ENCODE measurements at places on chromosomes 16 and 17.
A peak's percentile ranks its signal among the peaks of the same experiment; 100 is the strongest.

GRCh38 chr16:459761-460160, 34.3 kb downstream of the RAB11FIP3 start:
- no peak for DNase-seq

- DNase-seq = no peak
These were observed 18.1 kb upstream of the GHDC start for GRCh38 chr17:42212382-42212781.

DNA sequence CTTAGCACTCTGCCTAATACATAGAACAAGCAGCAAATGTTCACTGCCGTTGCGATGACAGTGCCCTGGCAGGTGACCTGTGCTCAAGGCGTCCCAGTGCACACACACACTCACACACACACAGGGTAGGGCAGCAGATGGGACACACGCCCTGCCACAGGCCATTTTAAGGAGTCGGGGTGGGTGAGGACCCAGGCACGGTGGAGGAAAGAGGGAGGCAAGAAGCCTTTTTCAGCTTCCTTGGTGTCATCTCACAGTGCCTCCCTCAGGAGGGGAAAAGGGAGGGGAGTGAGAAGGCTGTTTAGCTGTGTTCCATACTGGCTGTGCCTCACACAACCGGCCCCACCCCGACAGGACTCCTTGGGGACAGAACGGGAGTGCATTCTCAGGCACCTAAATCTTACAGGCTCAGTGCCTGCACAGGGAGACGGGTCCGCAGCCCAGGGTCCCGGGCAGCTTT, 1.5 kb downstream of the PITPNM3 start:
- peak; percentile 62 for DNase-seq

DNA sequence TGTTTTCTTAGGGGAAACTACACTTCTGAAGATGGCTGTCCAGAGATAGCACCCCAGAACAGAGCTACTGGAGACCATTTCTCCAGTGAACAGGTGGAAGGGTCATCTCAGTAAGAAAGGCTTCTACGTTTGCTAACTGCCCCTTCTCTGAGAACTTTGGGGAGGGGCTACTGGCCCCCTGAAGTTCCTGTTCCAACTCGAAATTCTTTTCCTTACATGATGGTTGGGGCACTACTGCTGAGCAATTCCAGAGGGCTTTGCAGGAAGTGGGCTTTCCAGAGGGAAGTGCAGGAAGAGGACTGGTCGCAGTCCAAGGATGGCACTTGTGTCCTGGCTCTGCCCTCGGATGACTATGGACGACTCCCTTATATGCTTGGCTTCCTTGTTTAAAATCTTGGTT, 31.2 kb downstream of the TOM1L2 start:
- DNase-seq = no peak

DNA sequence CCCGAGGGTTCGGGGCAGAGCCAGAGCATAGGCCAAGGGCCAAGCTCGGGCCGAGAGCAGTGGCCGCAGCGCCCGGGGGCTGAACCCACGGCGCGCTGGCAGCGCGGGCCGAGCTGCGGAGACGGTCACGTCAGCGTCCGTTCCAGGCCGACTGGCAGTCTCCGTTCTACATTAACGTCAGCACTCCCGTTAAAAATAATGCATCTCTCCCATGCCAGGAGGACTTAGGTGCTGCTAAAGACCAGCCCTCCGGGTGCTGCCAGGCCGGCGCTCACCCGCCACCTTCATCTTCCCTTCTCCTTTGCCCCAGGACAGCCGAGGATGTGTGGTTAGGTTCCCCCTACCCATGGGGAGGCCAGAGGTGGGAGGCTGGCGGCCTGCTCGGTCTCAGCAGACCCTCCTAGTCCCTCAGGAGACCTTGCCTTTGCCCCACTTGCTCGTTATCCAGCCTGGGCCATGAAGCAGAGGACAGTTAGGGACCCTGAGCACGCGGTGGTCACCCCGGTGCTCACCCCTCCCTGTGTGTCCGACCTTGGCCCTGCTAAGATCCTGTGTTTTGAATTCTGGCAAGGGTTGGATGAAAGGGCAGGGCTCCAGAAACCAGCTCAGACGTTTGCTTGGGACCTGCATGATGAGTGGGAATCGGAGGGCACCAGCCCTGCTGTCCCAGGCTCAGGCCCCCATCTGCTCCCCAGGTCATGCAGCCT, 572 bp downstream of the MPG start:
- DNase-seq = no peak
